Activated CD4-positive, alpha-beta T cell treated with anti-CD3 and anti-CD28 coated beads for 4 hours (primary cell): ENCODE measurements at places on chromosomes 2 and 18.

GRCh38 chr18:12391487-12392165, 14.6 kb upstream of the AFG3L2 start:
- DNase-seq, result peak; percentile 57

- no peak for DNase-seq
Measured at GRCh38 chr2:119794237-119794636, 34.5 kb downstream of the PTPN4 start.

DNA sequence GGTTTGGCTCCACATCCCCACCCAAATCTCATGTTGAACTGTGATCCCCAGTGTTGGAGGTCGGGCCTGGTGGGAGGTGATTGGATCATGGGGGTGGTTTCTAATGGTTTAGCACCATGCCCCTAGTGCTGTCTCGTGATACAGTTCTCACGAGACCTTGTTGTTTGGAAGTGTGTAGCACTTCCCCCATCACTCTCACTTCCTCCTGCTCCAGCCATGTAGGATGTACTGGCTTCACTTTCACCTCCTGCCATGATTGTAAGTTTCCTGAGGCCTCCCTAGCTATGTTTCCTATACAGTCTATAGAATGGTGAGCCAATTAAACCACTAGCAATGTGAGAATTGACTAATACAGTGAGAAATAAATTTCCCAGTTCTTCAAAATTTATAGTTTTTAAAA, 325.9 kb downstream of the FSIP2 start:
- DNase-seq, result no peak

- DNase-seq, result no peak
Measured at GRCh38 chr18:36539674-36540231, 242.2 kb downstream of the FHOD3 start.

DNA sequence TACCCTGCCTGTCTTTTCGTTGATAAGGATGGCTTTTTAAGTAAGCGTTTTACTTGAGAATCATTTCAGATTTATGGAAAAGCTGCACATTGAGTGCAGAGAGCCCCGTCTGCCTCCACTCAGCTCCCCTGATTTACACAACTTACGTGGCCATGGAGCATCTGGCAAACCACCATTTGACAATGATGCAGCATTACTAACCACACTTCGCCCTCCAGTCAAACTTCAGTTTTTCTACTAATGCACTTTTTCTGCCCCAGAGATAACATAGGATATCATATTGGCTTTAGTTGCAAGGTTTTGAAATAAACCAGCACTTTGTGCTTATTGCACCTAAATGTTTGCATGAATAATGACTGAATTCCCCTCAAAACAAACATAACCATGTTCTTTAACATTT, 165.1 kb upstream of the TPO start:
- no peak for DNase-seq

DNA sequence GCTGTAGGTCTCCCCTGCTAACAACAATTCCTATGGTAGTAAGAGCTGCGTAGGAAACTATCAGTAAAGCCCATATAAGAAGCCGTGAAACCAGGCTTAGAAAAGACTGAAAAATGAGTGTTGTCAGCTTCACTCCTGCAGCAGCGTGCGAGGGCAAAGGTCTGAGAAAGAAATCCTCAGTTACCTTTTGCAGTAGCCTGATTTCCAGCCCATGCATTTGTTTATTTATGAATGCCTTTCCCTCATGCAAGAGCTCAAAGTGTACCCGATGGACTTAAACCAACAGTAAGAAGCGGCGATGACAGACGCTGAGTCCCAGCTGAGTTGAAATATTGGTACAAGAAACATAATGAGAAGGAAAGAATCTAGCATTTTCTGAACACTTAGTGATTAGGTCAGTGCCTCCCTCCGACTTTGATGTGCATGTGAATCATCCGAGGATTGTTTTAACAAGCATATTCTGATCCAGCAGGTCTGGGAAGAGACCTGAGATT, 15.0 kb upstream of the POLI start:
- no peak for DNase-seq

DNA sequence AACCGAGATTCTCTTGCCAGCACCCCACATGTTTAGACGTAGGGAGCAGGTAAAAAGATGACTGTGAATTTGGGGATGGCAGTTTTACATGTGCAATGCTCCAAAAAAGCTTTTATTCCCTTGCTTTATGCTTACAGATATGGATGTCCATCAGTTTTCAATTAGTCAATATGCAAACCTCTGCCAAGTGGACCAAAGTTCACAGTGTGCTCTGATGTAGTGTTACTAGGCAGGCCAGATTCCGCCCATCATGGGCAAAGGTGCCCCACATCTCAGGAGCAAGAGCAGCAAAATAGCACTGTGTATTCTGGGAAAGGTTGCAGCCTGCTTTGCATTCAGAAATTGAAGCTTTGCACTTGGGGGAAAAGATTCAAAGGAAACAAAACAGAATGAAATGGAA, 329.7 kb upstream of the ZEB2 start:
- no peak for DNase-seq

DNA sequence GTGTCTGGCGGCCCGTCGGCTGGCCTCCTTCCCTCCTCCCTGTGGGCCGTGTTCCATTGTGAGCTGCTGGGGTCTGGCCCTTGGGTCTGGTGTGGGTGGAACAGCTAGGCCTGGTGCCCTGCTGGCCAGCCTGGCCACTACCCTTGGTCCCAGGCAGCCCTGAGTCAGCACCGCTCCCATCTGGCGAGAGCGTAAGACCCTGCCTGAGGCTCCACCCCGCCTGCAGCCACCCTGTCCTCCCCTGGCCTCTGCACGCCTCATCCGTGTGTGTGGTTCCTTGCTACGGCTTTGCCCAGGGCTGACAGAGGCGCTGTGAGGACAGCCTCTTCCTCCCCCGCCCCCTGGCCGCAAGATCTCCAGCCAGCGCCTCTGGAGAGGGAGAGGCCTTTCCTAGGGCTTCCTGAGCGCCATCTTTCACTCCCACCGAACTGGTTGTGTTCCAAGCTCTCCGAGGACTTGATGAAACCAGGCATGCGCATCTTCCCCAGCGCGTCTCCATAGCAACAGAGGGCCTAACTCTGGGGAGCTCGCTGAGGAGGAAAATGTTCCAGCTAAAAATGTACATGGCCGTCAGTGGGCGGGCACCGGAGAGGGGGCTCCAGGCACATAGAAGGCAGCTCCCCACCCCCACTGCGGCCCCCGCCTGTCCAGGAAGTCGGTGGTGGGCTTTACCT, 83.0 kb downstream of the STPG4 start:
- DNase-seq, result no peak

DNA sequence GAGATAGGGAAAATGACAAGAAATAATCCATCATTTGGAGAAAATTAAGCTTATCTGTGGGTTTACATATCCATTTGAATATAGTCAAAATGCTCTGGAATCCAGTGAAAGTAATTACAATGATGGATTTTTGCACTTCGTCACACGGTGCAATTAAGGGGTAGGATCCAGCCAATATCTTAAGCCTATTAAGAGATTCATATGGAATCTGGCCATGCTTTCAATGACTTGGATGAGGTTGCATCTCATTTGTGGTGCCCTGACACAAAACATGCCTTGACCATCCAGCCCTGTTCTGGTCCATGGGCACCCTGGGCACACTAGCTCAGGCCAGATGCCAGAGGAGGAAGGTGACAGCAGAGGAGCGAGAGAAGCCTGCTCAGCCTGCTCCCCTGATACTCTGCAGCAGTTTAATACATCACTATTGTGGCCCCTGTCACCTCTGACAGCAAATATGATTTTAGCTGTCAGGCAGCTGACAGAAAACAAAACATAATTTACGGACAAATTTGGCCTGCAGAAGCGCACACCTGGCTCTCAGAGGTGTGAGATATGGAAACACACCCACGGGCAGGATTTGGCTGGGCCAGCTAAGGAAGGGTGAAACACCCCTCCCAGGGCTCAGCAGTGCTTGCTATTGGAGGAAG, 94.1 kb upstream of the ST8SIA3 start:
- DNase-seq, result no peak

DNA sequence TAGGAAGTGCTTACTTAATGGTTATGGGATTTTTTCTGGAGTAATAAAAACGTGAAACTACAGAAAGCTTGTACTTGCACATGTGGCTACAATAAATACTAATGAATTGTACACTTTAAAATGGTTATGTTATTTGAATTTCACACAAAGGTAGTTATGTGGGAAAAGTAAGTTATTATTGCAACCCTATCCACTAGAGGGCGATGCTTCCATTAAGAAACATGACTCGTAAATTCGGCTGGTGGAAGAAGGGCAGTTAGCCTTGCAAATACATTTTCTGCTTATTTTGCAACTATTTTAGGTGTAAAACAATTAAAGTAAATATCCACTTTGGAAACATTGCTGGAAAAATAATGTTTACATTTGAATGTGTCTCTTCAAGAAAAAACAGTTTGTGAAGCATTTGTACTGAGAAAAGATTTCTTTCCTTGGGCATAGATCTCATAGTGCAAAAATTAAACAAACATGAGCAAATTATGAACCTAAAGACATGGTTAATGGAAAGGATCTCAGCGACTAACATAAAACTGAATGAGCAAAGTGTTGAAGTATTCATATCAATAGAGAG, 68.1 kb upstream of the CSRNP3 start:
- no peak for DNase-seq

GRCh38 chr2:60954139-60954538, 63.4 kb upstream of the PEX13 start:
- DNase-seq, result no peak

GRCh38 chr2:142531377-142531776, 346.1 kb upstream of the KYNU start:
- DNase-seq, result no peak

- DNase-seq, result no peak
Measured at GRCh38 chr18:44912740-44913478, 232.2 kb downstream of the SETBP1 start.

- DNase-seq, result no peak
Measured at GRCh38 chr18:59610546-59611140, 86.6 kb downstream of the CCBE1 start.

- DNase-seq, result no peak
Measured at GRCh38 chr2:195031411-195031810, 625.6 kb upstream of the SLC39A10 start.

DNA sequence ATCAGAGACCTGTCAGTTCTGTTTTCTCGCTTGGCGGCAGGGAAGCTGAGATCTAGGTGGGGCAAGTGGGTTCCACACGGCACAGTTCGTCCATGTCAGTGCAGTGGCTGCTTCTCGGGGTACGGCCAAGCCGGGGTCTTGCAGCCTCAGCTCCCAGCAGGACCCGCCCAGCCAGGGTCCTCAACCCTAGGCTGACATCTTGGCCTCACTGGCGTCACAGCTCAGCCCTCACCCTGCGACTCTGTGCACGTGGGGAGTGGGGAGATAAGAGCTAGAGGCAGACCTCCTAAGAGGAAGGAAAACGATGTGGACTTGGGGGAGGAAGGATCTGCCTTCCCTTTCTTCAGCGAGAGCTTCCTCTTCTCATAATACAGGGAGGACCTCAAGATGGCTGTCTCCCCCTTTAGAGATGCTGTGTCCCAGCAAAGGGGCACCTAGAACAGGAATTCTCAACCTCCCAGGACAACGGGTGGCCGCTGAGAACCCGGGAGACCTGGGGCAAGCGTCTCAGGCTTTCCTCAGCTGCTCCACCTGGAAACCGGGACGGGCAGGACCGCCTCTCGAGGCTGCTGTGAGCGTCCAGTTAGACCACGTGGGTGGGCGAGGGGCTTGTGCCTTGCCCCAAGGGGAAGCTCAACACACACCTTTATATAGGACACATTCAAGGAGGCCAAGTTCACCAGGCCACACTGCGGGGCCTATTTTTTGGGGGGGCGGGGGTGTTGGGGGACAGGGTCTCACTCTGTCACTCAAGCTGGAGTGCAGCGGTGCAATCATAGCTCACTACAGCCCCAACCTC, 23.5 kb upstream of the KLF11 start:
- no peak for DNase-seq

DNA sequence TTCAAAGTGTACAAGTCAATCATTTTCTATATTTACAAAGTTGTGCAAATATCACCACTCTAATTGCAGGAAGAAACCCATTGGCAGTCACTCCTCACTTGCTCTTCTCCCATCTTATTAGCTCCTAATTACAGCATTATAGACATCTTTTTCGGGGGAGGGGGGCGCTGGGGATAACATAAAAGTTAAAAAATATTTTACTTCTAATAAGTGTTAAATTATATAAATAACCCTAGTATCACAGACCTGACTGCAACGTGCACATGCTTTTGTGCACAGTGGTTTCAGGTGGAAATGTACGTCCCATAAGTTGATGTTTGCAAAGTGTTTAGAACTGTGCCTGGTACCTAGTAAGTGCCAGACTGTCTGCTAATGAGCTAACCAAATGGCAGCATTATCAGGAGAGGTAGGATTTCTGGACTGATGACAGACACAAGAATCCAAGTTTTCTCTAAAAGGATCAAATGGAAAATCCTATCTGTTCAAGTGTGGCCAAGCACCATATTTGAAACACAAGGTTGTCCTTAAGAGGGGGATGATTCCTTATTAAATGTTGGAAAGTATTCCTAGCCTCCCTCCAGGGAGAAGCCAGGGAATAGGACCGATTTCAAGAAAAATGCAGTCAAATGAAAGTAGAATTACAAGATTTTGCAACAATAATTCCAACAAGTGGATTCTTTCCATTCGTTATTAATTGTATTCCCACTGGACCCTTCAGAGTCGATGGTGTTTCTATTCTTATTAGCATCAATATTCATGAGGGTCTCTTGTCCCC, 70.0 kb downstream of the ACKR3 start:
- DNase-seq, result no peak

DNA sequence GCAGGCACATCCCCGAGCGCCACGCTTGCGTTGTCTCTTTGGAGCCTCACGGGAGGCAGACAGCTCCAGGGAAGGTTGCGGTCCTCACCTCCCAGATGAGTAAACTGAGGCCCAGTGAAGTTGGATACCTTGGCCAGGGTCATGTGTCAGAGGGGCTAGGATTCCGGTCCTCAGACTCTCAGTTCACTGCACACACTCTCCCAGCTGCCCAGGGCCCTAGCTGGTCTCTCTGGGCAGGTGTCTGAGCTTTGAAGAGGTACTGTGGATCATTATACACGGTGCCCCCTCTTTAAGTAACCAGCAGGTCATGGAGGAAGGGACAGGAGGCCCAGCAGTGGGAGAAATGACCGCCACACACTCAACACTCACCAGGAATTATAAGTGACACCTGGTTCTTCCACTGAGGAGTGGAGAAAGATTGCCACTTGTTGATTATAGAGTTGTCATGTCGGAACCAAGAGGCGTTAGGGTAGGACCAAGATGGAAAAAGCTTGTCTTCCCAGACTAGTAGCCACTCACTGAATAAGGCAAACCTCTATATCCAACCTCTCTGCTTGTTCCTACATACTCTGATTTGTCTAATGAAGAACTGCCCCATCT, 588 bp downstream of the TMEM214 start:
- no peak for DNase-seq

GRCh38 chr18:40577239-40577980, 1377.6 kb upstream of the PIK3C3 start:
- DNase-seq, result no peak

DNA sequence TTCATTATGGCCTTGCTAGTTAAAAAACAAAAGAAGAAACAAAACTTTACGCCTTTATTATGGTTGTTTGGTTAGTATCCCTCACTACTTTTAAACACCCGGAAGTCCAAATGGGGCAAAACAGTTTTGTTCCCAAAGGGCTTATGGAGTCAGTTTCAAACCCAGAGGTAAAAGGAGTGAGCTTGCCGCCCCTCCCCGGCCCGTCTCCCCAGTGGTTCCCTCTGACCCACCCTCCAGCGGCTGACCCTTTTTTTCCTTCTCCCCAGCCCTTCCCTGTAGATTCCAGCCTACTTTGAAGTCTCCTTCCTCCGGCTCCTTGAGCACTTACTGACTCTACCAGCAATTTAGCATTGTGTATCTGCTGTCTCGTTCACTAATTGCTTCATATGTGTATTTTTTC, 209.2 kb downstream of the ICOS start:
- DNase-seq, result no peak

- DNase-seq, result no peak
Measured at GRCh38 chr2:175732531-175732930, 269.5 kb downstream of the LNPK start.

- DNase-seq, result no peak
Measured at GRCh38 chr2:174635015-174635593, 37.5 kb upstream of the WIPF1 start.
